ENCODE measurements at places on chromosomes 3 and 15. TPM values are rescaled to one million over a fixed set of nuclear protein-coding genes. Genes with fewer than 3 reads are reported as not detected.
A peak's percentile ranks its signal among the peaks of the same experiment; 100 is the strongest.

- no peaks in the 10 kb centered on the region for H3K27me3 ChIP-seq
- H3K4me1 ChIP-seq = no peaks in the 10 kb centered on the region
- DNase-seq = no peak
- H3K27ac ChIP-seq = no peak overlapping the region
Observed at GRCh38 chr15:40136470-40137302, 24.2 kb upstream of the BUB1B start.

DNA sequence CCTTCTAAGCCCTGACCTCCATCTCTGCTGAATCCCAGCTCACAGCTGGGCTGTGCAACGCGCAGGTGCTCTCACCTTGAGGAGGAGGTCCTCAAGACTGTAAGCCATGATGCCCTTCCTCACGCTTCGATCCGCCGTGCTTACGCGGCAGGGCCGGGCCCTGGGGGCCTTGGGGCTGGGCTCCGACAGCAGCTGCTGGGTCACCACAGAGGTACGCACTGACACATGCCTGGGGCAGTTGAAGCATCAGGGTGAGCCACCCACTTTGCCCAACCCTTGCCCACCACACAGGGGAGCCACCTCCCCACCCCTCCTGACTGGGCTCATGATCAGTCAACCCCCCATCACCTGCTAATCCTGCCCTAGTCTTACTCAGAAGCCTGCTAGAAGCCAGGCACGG is 3.1 kb downstream of the CIDEC start:
- H3K27me3 ChIP-seq = no peaks in the 10 kb centered on the region
- no peak overlapping the region for H3K4me3 ChIP-seq
- H3K4me1 ChIP-seq = no peaks in the 10 kb centered on the region
- H3K27ac ChIP-seq = no peak overlapping the region
- no peak for DNase-seq

The ARPC4 gene
- total RNA-seq = 187 TPM

DNA sequence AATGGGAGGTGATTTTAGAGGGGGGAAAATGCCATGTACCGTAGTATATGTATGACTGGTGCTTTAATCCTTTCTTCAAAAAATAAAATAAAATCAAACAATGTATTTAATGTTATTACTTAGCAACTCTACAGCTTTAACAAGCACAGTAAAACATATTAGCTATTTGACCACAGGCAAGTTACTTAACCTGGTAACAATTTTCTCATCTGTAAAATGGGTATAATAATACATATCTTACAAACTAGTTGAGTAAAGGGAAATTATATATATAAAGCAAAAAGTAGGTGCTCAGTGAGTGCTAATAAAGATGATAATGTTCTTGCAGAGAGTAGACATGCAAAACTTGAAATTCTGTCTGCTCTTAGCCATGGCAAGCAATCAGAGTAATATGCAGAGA is 27.9 kb downstream of the SSR3 start:
- H3K4me3 ChIP-seq = no peak overlapping the region
- H3K27ac ChIP-seq = no peak overlapping the region
- no peak for DNase-seq

The GLCE gene
- total RNA-seq = 12.8 TPM

GRCh38 chr3:17386432-17386831 is 356.0 kb downstream of the TBC1D5 start:
- no peaks in the 10 kb centered on the region for H3K4me1 ChIP-seq
- H3K27me3 ChIP-seq = no peaks in the 10 kb centered on the region
- DNase-seq = no peak
- H3K4me3 ChIP-seq = no peak overlapping the region

DNA sequence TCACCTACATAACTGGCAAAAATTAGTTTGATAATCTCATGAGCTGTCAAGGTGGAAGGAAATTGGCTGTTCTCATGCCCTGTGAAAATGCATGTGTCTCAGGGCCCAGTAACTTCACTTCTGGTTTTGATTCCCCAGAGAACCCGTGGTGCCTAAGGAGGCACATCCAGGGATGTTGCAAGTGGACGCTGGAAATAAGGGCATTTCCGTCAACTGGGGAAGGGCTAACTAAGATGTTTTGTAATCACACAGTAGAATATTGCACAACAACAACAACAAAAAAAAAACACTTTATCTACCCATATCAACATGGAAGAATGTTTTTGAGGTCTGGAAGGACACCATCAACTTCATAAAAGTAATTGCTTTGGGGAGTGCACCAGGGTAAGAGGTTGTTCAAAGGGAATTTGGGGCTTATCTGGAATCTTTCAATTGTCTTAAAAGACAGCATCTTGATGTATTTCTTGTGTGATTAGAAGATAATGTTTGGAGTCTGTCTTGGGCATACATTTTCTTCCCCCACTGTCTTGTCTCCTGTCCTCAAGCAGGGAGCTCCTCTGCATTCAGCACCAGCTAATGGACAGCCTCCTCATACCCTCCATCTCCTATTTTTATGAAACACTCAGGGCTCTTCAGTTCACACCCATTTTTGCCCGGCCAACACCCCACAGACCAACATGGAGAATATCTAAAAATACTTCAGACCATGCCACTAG is 37.2 kb upstream of the PRR20G start:
- H3K27ac ChIP-seq = no peak overlapping the region
- no peak for DNase-seq
- H3K4me3 ChIP-seq = no peak overlapping the region
- H3K27me3 ChIP-seq = no peaks in the 10 kb centered on the region

The FGD5 gene
- 2.0 TPM for total RNA-seq

The ANKUB1 gene
- total RNA-seq = not detected

The SLC9A9 gene
- total RNA-seq = 20.5 TPM

DNA sequence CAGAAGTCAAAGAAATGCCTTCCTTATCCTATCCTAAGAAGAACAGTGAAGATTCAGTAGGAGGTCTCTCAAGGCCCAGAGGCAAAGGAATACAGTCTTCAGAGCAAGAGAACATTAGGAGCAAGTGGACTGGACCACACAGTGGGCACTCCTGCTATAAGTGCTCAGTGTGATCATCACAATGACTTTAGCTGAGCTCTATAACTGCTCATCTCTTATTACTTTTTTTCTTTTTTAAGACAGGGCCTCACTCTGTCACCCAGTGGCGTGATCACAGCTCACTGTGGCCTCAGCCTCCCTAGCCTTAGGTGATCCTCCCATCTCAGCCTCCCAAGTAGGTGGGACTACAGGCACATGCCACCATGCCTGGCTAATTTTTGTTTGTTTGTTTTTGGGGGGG is 48.1 kb downstream of the COL8A1 start:
- no peaks in the 10 kb centered on the region for H3K36me3 ChIP-seq
- no peaks in the 10 kb centered on the region for H3K27me3 ChIP-seq
- no peaks in the 10 kb centered on the region for H3K4me1 ChIP-seq
- no peak overlapping the region for H3K27ac ChIP-seq
- no peak for DNase-seq
- H3K4me3 ChIP-seq = no peak overlapping the region

GRCh38 chr3:13491206-13491974 is 11.3 kb downstream of the HDAC11 start:
- no peaks in the 10 kb centered on the region for H3K36me3 ChIP-seq
- H3K4me3 ChIP-seq = no peak overlapping the region
- H3K4me1 ChIP-seq = peaks cover 3% of the 10 kb centered on the region
- no peak for DNase-seq
- H3K27ac ChIP-seq = no peak overlapping the region

The CCDC33 gene
- 1.4 TPM for total RNA-seq

The LRRC31 gene
- 0.09 TPM for total RNA-seq

The SCG3 gene
- 0.19 TPM for total RNA-seq

GRCh38 chr3:194556086-194557056 is 69.6 kb upstream of the ATP13A3 start:
- H3K36me3 ChIP-seq = no peaks in the 10 kb centered on the region
- no peak overlapping the region for H3K27ac ChIP-seq
- H3K27me3 ChIP-seq = no peaks in the 10 kb centered on the region
- DNase-seq = no peak

DNA sequence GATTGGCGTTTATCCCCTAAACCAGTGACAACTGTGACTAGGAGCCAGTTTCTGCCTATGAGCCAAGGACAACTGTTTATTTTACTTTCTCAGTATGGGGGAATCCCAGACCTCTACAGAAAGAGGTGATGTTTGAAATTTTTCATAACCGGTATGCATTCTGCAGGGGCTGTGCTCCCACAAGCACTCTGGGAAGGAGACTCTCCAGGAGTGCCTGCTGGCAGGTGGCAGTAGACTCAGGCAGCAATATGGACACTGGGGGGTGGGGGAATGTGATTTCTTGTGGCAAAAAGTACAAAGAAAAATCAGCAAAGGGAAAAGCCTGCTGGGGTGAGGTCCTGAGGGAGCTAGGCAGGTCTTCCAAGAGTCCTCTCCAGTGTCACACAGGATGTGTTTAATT is 5.9 kb downstream of the TGM4 start:
- no peak for DNase-seq
- H3K27ac ChIP-seq = no peak overlapping the region
- H3K36me3 ChIP-seq = no peaks in the 10 kb centered on the region
- no peaks in the 10 kb centered on the region for H3K4me1 ChIP-seq

The LRTM1 gene
- total RNA-seq = 0.47 TPM

GRCh38 chr3:13539671-13540070 is 9.3 kb upstream of the FBLN2 start:
- H3K27ac ChIP-seq = no peak overlapping the region
- no peaks in the 10 kb centered on the region for H3K27me3 ChIP-seq
- peaks cover 47% of the 10 kb centered on the region for H3K4me1 ChIP-seq
- no peak overlapping the region for H3K4me3 ChIP-seq

The SLC22A13 gene
- 0.09 TPM for total RNA-seq

The VGLL3 gene
- total RNA-seq = 0.24 TPM

The DUOXA2 gene
- total RNA-seq = 0.05 TPM

GRCh38 chr3:40660554-40660953 is 135.8 kb downstream of the ZNF621 start:
- H3K36me3 ChIP-seq = no peaks in the 10 kb centered on the region
- H3K4me1 ChIP-seq = no peaks in the 10 kb centered on the region
- H3K4me3 ChIP-seq = no peak overlapping the region
- no peak for DNase-seq
- no peak overlapping the region for H3K27ac ChIP-seq
- no peaks in the 10 kb centered on the region for H3K27me3 ChIP-seq

- no peaks in the 10 kb centered on the region for H3K36me3 ChIP-seq
- H3K27ac ChIP-seq = no peak overlapping the region
- no peak overlapping the region for H3K4me3 ChIP-seq
- no peak for DNase-seq
Observed at GRCh38 chr3:123080864-123081562, 14.2 kb downstream of the PDIA5 start.

DNA sequence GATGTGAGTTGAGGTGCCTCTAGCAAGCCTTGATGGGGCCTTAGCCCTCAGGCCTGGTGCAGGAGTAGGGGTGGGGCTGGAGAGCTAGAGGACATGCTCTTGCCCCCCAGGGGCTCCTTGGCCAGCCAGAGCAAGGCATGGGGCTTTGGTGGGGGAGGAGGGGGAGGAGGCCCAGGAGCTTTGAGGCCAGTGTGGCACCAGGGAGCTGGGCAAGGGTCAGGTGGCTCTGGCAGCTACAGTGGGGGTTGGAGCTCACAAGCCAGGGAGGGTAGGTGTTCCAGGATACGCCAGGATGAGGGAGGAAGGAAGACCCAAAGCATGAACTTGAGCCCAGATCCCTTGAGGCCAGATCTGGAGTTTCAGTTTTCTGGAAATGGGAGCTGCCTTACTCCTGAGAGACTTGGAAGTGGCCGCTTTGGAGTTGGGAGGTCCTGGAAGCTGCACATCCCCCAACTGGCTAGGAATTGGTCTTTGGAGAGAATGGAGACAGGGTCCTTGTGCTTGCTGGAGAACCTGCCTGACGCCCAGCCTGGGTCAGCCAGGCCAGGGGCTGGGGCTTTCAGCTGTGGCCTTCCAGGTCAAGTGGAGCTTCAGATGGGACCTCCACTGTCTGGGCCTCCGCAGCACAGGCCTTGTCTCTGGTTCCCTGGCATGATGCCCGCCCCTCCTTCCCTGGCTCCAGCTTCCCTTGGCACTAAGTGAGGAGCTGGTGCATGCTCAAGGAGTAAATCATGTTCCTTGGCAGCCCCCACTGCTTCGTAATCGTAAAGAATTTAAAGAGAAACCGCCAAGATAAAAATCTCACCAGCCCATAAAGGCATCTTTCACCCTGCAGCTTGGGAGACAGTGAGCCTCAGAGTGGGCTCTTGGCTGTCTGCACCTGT is 8.7 kb downstream of the SEMA3F start:
- H3K36me3 ChIP-seq = no peaks in the 10 kb centered on the region
- H3K27ac ChIP-seq = peak overlapping the region; percentile 55
- H3K4me1 ChIP-seq = peaks cover 31% of the 10 kb centered on the region
- H3K4me3 ChIP-seq = no peak overlapping the region

The MESP1 gene
- total RNA-seq = 0.38 TPM

Measured in thymus (tissue), 14 donors.